Activated CD4-positive, alpha-beta T cell treated with anti-CD3 and anti-CD28 coated beads for 36 hours (primary cell): ENCODE measurements at places on chromosomes 1 and 21. TPM values are rescaled to one million over a fixed set of nuclear protein-coding genes. Genes with fewer than 3 reads are reported as not detected.

GRCh38 chr1:168980180-168980579 is 126.3 kb upstream of the ATP1B1 start:
- H3K27ac ChIP-seq, result no peak overlapping the region
- no peak for DNase-seq
- no peaks in the 10 kb centered on the region for H3K36me3 ChIP-seq
- no peaks in the 10 kb centered on the region for H3K4me1 ChIP-seq

DNA sequence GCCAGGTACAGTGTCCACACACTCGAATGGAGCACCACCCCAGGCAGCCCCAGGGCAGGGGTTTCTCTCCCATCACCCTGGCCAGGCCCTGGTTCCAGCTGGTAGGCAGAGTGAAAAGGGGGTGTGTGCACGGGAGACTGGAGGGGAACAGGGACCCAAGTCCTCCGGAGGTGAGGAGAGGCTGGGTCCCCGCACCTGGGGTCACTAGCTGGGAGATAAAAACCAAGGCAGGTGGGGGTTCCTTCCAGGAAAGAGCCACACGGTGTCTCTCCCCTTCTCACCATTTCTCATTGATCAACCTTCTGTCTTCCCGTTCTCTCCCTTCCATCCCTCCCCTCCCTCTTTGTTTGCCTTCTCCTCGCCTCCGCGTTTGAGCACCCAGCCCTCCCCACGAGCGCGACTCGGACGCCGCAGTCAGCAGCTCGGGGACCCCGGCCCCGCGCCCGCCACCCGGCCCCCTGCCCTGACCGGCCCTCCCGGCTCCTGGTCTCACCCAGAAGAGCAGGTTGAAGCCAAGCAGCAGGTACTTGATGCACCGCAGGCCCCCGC is 358 bp downstream of the TSPAN2 start:
- H3K4me3 ChIP-seq, result peak overlapping the region; percentile 65
- no peak for DNase-seq
- H3K27me3 ChIP-seq, result peaks cover 3% of the 10 kb centered on the region
- no peak overlapping the region for H3K27ac ChIP-seq
- H3K4me1 ChIP-seq, result peaks cover 34% of the 10 kb centered on the region
- H3K36me3 ChIP-seq, result no peaks in the 10 kb centered on the region

DNA sequence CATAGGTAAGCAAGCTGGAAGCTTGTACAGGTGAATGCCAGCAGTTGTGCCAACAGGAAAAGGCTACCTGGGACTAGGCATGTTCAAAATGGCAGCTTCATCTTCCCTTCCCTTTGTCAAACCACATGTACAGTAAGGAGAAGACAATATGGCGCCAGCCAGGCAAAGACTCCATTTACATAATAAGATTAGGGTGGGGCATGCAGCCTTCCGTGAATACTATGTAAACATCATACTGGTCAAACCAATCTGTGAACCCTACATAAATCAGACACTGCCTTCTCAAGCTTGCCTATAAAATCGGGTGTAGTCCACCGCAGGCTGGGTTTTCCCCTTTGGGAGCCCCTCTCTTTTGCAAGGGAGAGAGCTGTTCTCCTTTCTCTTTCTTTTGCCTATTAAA is 24.6 kb downstream of the ATF3 start:
- H3K4me1 ChIP-seq, result peaks cover 34% of the 10 kb centered on the region
- no peak for DNase-seq
- H3K27me3 ChIP-seq, result peaks cover 6% of the 10 kb centered on the region
- H3K4me3 ChIP-seq, result no peak overlapping the region

Gene SFN
- total RNA-seq, result 0.87 TPM
